ENCODE measurements at places on chromosomes 1 and 21. TPM values are rescaled to one million over a fixed set of nuclear protein-coding genes. Genes with fewer than 3 reads are reported as not detected.

- DNase-seq = no peak
These were observed 89.8 kb downstream of the AJAP1 start for GRCh38 chr1:4743978-4744750.

DNA sequence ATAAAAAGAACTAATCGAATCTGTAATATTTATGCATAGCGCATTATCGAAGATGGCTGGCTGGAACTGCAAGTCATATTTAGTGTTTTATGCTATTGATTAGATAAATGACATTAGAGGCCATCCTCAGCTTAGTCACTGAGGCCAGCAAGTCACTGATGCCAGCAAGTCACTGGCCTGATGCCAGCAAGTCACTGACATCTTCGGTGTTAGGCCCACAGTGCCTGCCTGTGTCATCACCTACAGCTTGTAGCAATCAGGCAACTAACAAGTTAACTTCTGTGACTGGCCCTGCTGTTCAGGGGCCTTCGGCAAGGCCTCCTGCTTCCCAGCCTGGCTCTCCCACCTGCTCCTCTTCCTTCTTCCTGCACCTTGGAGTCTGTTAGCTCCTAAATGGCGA lies 65.6 kb upstream of the SCCPDH start:
- DNase-seq = no peak

DNA sequence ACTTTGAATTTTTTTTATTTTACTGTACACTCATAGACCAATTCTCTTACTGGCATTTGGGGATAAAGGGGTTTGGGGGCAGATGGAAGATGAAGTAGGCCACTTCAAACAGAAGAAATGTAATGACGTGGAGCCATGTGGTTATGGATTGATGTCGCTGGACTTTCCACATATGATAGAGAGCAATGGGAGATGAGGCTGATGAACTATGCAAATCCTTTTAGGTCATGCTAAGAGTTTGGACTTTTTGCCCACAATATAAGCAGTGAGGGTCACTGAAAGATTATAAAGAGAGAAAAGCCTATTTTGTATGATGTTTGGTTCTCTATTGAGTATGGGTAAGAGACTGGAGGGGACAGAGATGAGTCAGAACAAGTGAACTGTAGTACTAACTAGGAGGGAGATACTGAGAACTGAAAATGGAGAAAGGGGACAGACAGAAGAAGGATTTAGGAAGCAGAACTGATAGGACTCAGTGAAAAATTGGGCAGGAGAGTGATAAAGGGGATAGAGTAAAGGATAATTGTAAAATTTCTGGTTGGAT lies 9.2 kb downstream of the C1orf21 start:
- no peak for DNase-seq

- DNase-seq = no peak
These were observed 1707.7 kb downstream of the BRINP3 start for GRCh38 chr1:188769936-188770335.

Gene BACE2
- 0.28 TPM for total RNA-seq

Gene PAPPA2
- total RNA-seq = 0.02 TPM
